ENCODE measurements at places on chromosomes 2 and 18.

- DNase-seq = no peak
These were observed 46.7 kb downstream of the NBEAL1 start for GRCh38 chr2:203061346-203061745.

DNA sequence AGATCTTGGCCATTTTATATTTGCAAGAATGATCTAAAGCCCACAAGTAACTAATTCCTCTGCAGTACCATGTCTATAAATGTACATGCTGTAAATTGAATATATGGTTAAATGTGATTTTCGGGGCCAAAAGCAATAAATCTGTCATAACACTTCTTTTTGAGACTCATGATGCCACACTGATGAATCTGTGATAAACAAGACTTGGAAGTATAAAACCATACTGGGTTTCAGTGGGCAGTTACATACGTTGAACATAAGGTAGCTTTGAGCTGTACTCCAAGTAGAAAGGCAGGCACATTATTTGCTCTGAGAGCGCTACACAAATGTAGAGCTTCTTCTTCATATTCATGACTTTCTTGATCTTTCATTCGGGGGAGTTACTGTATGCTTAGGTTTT is 792.2 kb downstream of the LRRTM4 start:
- DNase-seq = no peak

DNA sequence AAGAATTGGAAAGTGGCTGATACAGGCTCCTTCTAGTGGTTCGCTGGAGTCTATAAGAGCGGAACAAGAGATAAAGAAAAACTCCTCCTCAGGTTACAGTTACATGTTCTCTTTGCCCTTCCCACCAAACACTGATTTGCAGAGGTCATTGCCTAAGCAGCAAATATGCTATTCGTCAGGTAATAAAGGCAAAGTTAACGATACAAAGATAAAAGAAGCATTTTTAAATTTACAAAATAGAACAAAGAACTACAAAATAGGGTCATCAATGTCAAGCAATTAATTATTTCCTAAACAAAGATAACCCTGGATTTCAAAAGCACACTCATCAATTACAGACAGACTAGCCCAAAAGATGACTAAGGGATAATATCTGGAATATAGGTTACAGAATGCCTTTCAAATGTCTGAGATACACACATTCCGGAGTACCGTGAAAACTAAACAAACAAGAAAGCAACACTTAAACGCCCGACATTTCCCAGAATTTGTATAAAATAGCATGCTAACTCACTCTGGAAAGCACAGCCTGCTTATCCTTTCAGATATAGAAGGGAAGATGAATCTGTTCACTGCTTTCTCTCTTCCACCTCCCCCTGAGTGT is 186.4 kb downstream of the MREG start:
- no peak for DNase-seq

DNA sequence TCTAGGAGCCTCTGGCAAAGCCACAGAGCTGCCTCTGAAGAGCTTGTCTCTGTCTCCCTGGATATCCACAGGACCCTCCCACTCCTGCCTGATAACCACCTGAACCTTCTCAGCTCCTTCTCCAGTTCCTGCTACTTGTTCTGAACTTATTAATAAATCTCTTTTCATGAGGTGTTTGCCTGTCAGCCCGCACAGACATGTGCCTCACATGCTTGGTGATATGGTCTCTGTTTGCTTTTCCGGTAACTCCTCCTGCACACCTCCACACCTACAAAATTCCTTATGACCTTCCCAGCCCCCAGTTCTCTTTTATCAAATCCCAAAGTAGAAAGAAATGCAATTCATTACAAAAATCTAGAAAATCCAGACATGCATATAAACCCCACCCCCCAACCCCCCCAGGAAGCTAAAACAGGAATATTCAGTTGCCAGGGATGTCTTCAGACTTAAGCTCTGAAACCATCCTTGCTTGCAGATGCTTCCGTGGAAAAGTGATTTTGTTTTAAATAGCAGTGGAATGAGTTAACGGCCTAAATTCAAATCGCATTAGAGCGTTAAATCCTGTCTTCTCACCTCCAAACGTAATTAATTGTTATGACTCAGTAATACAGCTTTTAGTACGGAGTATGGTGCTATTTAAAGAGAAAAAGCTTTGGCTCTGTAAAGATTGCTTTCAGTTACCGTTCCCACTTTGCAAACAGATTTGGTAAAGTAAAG is 2.1 kb upstream of the PID1 start:
- DNase-seq = no peak

DNA sequence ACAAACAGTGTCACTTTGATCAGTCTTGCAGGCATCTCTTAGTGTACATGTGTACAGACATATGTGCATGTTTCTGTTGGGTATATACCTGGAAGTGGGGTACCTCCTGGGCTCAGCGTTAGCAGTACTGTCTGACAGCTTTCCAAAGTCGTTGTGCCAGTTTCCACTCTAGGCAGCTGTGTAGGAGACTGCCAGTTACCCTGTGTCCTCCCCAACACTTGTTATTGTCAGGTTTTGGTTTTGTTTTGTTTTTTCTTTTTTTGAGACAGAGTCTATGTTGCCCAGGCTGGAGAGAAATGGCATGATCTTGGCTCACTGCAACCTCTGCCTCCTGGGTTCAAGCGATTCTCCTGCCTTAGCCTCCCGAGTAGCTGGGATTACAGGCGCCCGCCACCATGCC is 6.2 kb downstream of the FKBP1B start:
- no peak for DNase-seq

GRCh38 chr2:10369269-10370255 is 66.9 kb downstream of the HPCAL1 start:
- DNase-seq = no peak

DNA sequence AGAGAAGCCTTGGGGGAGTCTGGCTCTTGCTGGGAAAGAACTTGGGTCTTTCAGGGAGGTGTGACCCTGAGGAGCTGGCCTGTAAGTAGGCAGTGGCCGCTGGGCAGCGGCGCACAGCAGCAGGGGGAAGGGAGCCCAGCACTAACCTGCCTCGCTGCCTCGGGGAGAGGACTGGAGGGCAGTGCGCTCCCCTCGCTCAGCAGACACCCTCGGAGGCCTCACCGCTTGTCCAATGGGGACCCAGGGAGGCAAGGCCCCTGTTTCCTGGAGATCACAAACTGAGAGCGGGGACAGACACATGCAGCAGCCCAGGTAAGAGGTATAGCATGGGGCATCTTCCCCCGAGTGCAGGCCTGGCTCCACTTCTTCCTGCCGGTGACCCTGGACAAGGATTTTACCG is 3.3 kb downstream of the DNMT3A start:
- no peak for DNase-seq

DNA sequence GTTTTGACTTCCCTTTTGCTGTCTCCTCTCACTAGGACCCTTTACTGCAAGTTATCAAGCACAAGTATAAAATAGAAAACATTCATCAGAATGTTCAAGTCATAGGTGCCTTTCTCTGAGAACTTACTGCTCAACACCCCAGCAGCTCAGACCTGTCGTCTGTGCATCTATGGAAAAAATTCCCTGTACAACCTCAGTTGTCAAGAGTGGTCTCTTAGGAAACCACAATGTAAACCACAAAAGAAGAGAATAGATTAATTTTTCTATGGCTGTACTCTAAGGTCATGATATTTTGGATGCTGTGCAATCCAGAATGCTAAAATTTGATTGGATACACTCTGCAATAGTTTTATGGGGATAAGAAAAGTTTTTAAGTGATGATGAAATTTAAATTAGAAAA is 84.1 kb downstream of the RBMS1 start:
- DNase-seq = no peak

DNA sequence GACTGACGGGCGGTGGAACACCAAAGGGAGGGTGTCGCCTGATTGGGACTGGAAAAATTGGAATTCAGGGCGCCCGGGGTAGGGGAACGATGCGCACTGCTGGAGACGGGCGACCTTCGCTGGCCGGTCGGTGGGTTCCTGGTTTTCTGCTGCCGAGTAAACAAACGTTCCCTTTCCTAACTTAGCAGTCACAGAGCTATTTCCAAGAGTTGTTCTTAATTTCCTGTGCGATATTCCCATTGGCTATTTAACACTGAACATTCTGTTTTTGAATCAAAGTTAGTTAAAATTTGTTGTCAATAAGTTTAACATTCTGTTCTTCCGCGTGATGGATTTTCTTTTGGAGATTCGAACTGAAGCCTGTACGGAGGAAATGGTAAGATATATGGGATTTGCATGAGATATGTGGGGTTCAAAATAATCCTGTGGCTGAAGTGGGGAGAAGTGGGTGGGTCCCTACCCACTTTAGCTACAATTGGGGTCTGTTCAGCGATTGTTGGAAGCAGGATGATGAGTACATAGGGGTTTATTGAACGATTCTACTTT is 862 bp downstream of the C18orf54 start:
- DNase-seq = no peak

Data from inflammatory macrophage (primary cell).